T-helper 17 cell (primary cell): ENCODE measurements at places on chromosomes 12 and 14. TPM values are rescaled to one million over a fixed set of nuclear protein-coding genes. Genes with fewer than 3 reads are reported as not detected.

DNA sequence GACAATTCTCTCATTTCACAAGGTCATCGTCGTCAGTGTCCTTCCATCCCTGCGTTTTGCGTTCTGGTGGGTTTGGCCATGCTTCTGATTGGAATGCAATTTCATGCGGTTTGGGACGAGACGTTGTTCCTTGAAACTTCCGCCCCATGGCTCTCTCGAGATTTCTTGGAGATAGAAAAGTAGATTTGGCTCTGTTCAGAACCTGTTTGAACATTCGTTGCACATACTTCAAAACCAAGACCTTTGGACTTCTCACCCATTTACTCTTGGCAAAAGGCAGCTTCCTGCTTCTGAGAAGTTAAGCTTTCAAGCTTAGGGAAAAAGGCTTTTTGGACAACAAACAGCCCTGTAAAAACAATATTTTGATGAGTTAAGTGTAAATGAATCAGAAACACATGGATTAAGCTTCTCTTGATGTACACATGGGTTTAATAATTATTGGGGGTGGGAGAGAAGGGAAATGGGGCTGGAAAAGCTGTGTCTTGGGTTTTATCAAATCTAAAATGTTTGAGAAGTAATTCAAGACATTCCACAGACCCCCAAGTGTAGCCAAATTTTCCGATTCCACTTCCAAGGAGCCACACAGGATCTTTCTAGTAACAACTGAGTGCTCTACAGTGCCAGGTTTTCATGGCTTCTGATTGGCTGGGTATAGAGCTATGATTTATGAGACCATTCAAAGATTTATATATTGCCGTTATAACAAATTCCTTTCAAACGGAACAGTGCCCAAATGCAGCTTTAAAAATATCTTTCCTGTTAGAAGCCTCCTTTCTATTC is 467.2 kb downstream of the MED13L start:
- no peak for DNase-seq

DNA sequence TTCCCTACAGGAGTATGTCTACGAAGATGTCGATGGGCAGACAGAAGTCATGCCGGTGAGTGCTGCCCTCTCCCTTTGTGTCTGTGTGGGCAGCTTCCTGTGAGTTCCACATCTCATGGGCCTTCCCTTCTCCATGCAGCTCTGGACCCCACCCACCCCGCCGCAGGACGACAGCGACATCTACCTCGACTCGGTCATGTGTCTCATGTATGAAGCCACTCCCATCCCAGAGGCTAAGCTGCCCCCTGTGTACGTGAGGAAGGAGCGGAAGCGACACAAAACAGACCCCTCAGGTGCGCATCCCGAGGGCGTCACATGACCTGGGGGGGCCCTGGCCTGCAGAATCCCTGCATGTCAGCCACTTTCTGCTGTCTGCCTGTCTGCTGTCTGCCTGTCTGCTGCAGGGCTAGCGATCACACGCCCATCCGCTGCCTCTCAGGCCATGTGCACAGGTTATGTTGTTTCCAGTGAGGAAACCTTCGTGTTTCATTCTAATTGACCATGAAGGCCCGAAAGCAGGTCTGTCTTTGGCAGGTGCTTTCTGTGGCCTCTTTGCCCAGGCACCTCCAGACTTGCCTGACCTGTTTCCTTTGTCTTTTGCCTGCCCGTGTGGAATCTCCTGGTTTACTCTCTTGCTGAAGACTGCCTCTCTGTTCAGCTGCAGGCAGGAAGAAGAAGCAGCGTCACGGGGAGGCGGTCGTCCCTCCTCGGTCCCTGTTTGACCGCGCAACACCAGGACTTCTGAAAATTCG is 95.1 kb downstream of the EP400 start:
- no peak for DNase-seq

DNA sequence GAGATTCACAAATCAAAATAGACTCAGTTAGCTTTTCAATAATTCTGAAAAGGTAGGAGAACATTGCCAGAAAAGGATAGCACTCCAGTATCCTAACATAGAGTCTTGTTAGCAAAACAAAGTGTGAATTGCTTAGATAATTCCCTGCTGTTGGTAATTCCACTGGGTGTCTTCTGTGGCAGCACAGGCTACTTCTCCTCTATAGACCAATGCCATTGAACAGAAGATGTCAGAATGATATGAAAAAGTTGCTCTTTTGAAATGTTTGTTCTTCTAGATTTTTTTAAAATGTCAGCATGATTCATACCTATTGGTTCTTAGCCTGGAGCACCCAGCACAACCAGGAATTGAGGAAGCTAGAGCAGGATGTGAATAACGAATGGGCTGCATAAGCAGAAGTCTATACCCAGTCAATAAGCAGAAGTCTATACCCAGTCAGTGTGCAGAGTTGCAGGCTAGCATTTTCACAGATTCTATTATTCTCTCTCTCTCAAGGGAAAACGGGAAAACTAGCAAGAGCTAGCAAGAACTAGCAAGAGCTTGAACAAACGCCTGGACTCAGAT is 112.8 kb downstream of the SYT1 start:
- DNase-seq = no peak

DNA sequence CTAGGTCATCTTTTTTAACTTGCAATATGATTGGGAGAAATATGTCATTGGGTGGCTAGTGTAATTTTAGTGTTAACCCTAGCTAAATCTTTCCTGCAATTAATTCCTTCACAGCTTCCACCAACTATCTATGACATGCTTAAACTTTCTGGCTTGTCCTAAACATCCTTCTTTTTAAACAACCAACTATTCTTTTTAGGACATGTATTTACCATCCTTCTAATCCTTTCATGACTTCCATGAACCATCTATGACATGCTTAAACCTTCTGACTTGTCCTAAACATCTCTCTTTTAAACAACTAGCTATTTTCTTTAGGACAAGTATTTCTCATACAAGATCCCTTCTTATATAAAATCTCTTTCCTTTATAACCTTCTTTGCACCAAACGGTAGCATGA is 179.6 kb upstream of the PDZRN4 start:
- no peak for DNase-seq

DNA sequence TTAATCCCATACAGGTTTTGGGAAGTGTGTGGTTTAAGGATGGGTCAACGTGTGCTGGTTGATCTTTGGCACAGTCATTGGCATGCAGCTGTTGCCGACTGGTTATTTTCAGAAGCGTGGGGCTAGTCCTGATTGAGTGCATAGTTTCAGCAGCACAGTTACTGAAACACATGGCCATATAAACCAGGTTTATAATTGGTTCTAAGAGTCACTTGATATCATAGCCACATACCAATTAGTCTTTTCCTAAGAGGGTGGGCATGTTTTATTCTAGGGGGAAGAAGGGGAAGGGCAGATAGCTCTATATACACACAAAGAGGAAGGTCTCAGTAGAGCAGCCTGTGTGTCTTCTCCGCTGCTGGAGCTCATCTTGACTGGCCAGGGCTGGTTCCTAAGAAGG is 11.0 kb upstream of the RPS6KL1 start:
- no peak for DNase-seq

GRCh38 chr12:131365821-131366260 is 345.0 kb upstream of the SFSWAP start:
- no peak for DNase-seq

DNA sequence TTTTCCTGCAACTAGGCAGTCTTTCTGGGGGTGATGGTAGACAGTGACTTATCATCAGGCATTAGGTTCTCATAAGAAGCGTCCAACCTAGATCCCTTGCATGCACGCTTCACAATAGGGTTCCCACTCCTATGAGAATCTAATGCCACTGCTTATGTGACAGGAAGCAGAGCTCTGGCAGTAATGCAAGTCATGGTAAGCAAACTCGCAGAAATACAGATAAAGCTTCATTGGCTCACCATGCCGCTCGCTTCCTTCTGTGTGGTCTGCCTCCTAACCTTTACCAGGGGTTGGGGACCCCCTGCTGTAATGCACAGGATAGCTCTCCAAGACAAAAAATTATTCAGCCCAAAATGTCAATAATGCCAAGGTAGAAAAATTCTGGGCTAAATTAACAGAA is 864.2 kb downstream of the TRHDE start:
- DNase-seq = no peak

DNA sequence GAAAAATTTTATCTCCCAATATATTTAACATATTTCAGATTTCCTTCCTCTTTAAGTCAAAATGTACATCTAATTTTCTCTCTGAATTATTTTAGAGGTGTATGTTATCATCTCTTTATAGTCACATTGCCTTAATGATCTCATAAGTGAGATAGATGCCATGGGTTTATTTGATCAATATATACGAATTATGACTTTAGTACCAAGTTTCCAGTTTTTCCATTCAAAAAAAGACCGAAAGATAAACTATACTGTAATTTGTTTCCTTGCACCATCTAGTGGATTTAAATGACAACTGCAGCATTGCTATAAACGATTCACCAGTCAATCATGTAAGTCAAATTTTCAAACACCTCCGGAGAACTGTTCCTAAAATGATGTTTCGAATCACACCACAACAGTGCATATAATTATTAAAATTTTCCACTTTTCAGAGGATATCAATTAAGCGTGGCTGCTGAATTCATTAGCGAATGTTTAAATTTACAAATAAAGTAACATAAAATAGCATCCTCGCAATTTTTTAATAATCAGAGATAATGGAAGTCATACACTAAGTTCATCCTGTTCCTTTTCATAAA is 419 bp upstream of the ATXN7L3B start:
- DNase-seq = no peak

- no peak for DNase-seq
These were observed 342.8 kb upstream of the DDHD1 start for GRCh38 chr14:53495846-53496343.

DNA sequence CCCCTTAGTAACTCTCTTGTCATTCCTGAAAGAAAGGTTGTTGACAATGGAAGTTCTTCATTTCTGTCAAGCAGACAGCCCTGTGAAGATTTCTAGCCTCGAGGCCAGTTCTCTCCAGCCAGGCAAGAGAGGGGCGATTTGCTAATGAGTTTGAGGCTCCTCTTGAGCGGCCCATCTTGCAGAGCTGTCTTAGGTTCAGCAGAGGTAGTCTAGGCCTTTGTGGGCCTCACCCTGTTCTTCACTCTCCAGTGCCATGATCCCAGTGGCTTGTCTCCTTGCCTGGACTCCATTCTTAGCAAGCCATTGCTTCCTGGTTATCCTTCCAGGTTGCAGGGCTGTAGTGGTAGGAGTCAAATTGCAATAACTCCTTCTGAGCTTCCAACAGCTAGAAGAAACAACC is 9.7 kb downstream of the TPH2 start:
- DNase-seq = no peak

DNA sequence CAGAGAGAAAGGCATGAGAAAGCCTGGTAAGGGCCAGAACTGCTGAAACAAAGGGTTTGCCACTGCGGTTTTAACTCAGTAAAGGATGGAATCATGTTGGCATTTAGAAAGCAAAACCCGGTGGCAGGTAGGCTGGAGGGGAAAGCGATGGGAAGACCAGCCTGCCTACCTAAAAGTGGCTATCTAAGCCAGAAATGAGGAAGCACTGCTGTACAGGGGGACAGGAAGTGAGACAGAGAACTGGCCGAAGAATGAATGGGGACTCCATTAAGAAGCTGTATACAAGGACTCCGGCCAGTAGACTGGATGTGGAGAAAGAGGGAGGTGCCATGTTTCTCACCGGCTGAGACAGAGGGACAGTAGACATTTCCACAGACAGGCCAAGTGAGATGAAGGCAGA is 48.2 kb downstream of the PPM1H start:
- DNase-seq = no peak

- DNase-seq = no peak
These were observed 7.5 kb upstream of the UBE2N start for GRCh38 chr12:93449277-93449676.

DNA sequence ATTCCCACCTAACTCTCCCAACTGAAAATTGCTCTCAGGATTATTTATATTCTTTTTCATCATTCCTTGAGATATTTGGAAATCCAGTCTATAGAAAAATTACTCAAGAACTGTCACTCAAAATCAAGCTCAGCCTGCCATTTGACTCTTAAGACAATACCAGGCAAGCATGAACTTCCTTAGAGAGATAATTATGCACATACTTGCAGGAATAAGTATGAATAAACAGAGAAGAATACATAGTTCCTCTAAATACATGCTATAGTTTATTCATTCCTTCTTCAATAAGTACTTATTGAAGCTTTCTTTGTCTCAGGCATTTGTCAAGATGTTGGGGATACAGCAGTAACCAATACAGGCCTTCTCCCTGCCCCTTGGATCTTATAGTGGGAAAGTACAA is 154.1 kb downstream of the SRGAP1 start:
- no peak for DNase-seq

RAD9B gene
- 0.62 TPM for total RNA-seq

FRS2 gene
- total RNA-seq = 27.9 TPM

MYBPC1 gene
- not detected for total RNA-seq

CYP46A1 gene
- 0.15 TPM for total RNA-seq

MFAP5 gene
- not detected for total RNA-seq

ACVRL1 gene
- not detected for total RNA-seq

AMHR2 gene
- not detected for total RNA-seq

ADGRD1 gene
- not detected for total RNA-seq

STON2 gene
- total RNA-seq = 2.3 TPM
